ENCODE measurements at places on chromosomes 13 and 19.

- DNase-seq: no peak
Observed at GRCh38 chr19:35931874-35932202, 4.3 kb upstream of the LRFN3 start.

- no peak for DNase-seq
Observed at GRCh38 chr19:58544591-58545285, 874 bp downstream of the TRIM28 start.

- DNase-seq: no peak
Observed at GRCh38 chr13:20312292-20312691, 80.2 kb upstream of the GJB6 start.

DNA sequence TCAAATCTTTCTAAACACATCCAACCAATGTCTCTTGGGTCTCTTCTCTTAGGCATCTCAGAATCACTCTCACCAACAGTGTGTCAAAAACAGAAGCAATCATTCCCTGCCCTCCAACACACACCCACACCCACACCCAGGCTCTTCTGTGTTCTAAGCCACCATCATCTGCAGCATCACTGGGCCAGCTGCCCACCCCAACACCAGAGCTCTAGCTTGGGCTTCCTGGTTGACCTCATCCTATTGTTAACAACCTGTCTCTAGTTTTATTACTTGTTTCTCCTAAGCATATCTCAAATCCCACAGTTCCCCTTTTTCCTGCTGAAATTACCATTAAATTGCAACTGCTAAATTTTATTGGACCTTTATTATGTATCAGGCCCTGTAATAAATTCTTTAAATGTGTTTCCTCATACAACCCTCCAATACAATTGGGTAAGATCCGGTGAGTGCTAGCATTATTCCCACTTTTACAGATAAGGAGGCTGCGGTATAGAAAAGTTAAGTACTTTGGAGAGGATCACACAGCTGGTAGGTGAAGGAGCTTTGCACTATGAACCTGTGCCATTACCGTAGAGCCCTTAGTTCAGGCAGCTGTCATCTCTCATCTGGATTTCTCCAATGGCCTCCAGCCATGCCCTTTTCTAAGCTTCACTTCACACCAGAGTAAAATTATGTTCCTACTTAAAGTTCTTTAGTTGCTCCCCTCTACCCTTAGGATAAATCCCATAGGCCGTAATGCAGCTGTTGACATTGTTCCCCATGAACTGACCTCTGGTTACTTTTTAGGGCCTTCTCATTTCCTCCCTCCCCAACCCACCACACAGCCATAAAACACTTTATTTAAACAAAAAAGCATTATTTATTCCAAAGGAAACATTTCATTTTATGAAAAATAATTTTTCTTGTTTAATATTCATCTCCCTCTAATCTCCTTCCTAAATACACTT, 227.7 kb downstream of the B3GLCT start:
- DNase-seq: no peak

GRCh38 chr13:30132623-30133553, 174.5 kb downstream of the KATNAL1 start:
- peak; percentile 88 for DNase-seq

GRCh38 chr19:44025217-44025936, at the start of gene ZNF222:
Gene ZNF222, plus strand, starts transcription at chr19:44025379. Its CDS starts 58 bp downstream, at chr19:44025437.
- DNase-seq: peak; percentile 80

GRCh38 chr19:709965-710571, 1.3 kb downstream of the PALM start:
- no peak for DNase-seq

GRCh38 chr19:38175422-38175821, 48.6 kb downstream of the DPF1 start:
- DNase-seq: no peak

GRCh38 chr19:17325881-17326594, 8.6 kb downstream of the ANO8 start:
- DNase-seq: no peak

GRCh38 chr13:48263196-48263595, 30.2 kb downstream of the ITM2B start:
- DNase-seq: no peak

DNA sequence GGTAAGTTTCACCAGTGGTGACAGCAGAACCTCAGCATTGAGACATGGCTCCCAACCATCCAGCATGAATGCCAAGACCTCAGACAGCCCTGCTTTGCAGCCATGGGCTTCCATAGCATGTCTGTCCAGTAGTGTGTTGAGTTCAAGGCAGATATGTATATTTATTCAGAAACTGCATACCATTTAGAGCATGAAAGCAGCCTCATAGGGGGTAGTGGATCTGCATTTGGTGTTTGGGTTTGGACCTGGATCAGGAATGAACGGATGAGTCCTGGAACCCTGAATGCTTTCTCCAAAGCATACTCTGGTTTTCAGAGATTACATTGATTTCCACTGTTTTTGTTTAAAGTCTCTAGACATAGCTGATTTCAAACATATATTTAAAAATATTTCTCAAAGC, 114.3 kb downstream of the ESD start:
- DNase-seq: no peak

DNA sequence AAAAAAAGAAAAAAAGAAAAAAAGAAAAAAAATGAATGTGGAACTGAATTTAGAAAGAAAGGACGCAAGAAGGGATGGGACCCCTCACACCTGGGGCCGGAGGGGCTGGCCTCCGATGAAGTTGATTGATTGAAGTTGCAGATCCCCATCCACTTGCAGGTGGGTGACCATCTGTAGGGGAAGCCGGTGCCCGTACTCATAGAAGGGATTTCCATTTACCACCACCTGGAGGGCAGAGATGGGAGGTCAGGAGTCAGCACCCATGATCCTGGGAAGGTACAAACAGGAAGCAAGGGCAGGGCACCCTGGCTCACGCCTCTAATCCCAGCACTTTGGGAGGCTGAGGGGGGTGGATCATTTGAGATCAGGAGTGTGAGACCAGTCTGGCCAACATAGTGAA, 6.4 kb downstream of the LGALS4 start:
- DNase-seq: no peak

GRCh38 chr19:35903550-35904179, 1.3 kb downstream of the HCST start:
- no peak for DNase-seq

- DNase-seq: no peak
Observed at GRCh38 chr13:40342901-40343300, 323.5 kb downstream of the FOXO1 start.

GRCh38 chr19:38949580-38950367, 19.0 kb downstream of the MRPS12 start:
- DNase-seq: peak; percentile 84

- no peak for DNase-seq
Observed at GRCh38 chr13:34776390-34776981, 165.6 kb upstream of the NBEA start.

DNA sequence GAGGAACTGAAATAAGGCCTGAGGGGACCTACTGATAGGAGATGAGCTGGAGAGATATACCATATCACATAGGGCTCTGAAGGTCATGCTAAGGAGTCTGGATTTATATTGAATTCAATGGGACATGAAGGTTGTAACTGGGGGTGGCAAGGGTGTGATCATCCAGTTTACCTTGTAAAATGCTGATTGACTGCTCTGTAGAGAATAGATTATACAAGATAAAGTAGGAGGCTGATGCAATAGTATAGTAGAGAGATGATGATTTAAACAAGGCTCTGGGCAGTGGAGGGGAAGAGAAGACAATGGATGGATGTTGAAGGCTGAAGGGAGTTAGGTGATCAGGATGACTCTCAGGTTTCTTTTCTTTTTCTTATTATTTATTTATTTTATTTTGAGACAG, 18.0 kb upstream of the PAN3 start:
- no peak for DNase-seq

DNA sequence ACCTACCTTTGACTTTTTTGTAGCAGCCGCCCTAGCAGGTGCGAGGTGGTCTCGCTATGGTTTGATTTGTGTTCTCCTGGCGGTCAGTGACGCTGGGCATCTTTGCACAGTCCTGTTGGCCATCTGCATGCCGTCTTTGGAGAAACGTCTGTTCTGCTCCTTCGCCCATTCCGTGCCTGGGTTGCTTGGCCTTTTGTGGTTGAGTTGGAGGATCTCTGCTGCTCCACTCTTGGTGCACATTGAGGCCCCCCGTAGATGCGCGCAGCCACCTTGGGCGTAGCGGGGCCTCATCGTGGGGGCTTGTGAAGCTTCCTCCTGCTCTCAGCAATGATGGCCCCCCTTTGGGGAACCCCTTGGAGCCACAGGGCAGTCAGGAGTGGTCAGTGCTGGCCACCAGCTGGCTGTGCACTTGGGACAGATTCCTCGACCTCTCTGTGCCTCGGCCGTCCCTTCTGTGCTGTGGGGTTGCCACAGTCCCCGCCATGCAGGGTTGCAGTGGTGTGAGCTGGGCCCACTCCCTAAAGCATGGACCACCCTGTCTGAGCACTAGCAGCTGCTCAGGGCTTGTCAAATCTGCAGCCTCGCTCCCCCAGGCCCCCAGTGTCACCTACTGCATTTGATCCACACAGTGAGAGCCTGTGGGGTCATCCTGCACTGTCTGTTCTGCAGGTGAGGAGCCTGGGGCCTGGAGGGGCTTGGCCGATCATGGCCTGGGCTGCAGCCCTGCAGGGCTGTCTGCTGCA, 170.8 kb downstream of the KDM4B start:
- no peak for DNase-seq

DNA sequence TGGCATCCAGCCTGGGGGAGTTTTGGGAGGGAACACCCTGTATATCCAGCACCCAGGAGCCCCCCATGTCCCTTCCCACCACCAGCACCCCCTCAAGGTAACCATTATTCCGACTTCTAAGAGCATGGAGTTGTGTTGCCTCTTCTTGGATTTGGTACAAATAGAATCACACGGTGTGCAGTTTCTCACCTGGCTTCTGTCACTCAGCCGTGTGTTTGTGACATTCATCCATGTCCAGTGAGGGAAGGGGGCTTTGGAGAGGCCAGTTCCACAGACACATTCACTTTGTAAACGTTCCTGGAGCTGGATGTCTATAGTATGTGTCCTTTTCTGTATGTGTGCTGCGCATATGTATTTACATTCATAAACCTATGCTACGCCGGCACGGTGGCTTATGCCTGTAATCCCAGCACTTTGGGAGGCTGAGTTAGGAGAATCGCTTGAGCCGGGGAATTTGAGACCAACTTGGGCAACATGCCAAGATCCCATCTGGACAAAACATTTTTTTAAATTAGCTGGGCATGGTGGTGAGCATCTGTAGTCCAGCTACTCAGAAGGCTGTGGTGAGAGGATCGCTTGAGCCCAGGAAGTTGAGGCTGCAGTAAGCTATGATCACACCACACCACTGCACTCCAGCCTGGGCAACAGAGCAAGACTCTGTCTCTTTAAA, 36.6 kb downstream of the MYH14 start:
- DNase-seq: no peak

- DNase-seq: no peak
Observed at GRCh38 chr13:48038761-48039160, 1.2 kb downstream of the NUDT15 start.
